GM23338 (cell line): ENCODE measurements at places on chromosomes 12 and 14. TPM values are rescaled to one million over a fixed set of nuclear protein-coding genes. Genes with fewer than 3 reads are reported as not detected.

GRCh38 chr14:78173346-78174035, 3.3 kb downstream of the NRXN3 start:
- H3K27ac ChIP-seq: no peak overlapping the region
- peaks cover 23% of the 10 kb centered on the region for H3K4me1 ChIP-seq
- no peak for DNase-seq
- H3K36me3 ChIP-seq: no peaks in the 10 kb centered on the region

DNA sequence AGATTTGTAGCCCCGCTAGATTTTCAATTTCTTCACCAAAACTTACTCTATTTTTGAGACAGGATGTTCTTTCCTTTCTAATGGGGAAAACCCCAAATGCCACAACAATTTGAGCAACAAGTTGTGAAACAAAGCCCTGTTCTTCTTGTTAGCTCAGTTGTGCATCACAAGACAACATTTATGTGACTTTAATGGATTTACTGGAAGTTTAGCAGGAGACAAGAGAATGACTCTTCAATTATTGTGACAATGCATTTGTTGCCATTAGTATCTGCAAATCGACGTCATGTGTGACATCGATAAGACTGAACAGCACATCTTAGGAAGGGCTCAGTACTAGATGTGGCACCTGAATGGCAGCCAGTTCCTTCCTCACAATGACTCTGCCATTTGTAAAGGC, 1028.9 kb upstream of the TMEM132C start:
- H3K4me3 ChIP-seq: no peak overlapping the region
- H3K36me3 ChIP-seq: no peaks in the 10 kb centered on the region
- H3K27me3 ChIP-seq: no peaks in the 10 kb centered on the region
- H3K4me1 ChIP-seq: no peaks in the 10 kb centered on the region
- no peak for DNase-seq

GRCh38 chr14:105436891-105437722, 17.5 kb downstream of the MTA1 start:
- H3K27me3 ChIP-seq: no peaks in the 10 kb centered on the region
- H3K27ac ChIP-seq: no peak overlapping the region
- no peak for DNase-seq
- H3K4me1 ChIP-seq: 0 out of 2 replicates have a peak, but pooled peaks cover 3% of the 10 kb centered on the region

DNA sequence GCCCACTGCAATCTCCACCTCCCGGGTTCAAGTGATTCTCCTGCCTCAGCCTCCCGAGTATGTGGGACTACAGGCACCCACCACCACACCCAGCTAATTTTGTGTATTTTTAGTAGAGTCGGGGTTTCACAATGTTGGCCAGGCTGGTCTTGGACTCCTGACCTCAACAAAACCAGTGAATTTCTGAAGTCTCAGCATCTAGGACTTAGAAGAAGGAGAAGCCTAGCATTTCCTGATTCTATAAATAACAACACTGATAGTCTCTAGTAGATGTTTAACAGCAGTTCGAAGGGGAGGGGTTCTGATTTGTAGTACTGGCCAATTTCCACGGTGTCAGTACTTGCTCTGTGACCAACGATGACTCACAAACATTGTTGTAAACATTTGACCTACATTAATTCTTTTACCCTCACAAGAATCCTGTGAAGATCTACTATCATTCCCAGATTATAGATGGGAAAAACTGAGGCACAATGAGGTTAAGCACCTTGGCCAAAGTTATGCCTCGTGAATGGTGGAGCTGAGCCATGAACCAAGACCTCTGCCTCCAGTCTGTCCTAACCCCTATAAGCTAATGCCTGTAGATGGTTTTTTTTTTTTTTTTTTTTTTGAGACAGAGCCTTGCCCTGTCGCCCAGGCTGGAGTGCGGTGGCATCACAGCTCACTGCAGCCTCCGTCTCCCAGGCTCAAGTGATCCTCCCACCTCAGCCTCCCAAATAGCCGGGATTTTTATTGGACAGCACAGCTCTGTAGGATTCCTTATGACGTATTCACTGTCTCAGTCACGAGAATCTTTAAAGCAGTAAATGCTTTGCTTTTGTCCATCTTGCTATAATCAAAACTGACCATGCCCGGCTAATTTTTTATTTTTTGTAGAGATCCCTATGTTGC, 5.2 kb downstream of the P2RX4 start:
- no peaks in the 10 kb centered on the region for H3K36me3 ChIP-seq
- no peak overlapping the region for H3K4me3 ChIP-seq
- H3K4me1 ChIP-seq: peaks cover 6% of the 10 kb centered on the region; the same call in 1 of the 2 replicates
- no peak overlapping the region for H3K27ac ChIP-seq

GRCh38 chr12:89333564-89334252, 18.6 kb downstream of the DUSP6 start:
- no peaks in the 10 kb centered on the region for H3K27me3 ChIP-seq
- no peaks in the 10 kb centered on the region for H3K36me3 ChIP-seq
- peaks cover 35% of the 10 kb centered on the region for H3K4me1 ChIP-seq

DNA sequence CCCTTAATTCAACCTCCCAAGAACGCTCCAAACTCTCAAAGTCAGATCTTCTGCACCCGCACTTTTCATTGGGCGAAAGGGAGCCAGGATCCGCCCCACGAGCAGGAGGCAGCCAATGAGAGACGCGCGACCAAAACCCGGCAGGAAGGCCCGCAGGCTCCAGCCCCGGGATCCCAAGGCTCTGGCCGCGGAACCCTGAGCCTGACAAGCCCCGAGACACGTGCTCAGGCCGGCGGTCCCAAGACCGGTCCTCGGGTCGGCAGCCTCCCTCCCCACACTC, 438 bp downstream of the DDX54 start:
- H3K27ac ChIP-seq: peak overlapping the region; percentile 87
- H3K27me3 ChIP-seq: no peaks in the 10 kb centered on the region
- H3K4me1 ChIP-seq: peaks cover 4% of the 10 kb centered on the region; the same call in 1 of the 2 replicates
- H3K36me3 ChIP-seq: no peaks in the 10 kb centered on the region; the same call in 1 of the 2 replicates

DNA sequence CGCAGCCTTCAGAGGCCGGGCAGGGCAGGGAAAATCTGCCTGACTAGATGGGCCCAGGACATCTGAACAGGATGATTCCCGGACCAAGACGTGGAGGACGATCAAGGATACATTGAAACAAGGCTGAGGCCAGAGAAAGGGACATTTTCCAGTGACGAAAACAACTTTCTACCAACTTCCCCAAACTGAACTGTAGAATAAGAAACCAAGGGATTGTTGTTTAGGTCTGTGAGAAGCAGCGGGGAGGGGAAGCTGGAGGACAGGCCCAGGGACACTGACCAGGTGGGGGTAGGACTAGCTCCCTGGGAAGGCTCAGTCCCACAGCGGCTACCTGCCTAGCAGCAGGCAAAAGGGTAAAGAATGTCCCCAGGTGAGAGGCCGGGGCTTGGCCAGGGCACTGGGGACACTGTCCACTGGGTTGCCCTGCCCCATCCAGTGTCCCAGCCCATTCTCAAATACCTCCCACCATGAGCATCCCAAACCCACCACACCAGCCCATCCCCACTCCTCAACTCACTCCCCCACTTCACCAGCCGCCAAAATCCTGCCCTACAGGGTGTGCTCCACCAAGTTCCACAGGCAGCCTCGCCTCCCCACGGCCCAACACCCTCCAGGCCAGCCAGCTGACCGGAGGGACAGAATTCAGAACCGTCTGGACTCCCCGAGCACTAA, 995 bp downstream of the TNFRSF1A start:
- peak overlapping the region; percentile 96 for H3K4me3 ChIP-seq
- peaks cover 66% of the 10 kb centered on the region for H3K4me1 ChIP-seq
- H3K27ac ChIP-seq: peak overlapping the region; percentile 90
- no peaks in the 10 kb centered on the region for H3K36me3 ChIP-seq
- DNase-seq: no peak

DNA sequence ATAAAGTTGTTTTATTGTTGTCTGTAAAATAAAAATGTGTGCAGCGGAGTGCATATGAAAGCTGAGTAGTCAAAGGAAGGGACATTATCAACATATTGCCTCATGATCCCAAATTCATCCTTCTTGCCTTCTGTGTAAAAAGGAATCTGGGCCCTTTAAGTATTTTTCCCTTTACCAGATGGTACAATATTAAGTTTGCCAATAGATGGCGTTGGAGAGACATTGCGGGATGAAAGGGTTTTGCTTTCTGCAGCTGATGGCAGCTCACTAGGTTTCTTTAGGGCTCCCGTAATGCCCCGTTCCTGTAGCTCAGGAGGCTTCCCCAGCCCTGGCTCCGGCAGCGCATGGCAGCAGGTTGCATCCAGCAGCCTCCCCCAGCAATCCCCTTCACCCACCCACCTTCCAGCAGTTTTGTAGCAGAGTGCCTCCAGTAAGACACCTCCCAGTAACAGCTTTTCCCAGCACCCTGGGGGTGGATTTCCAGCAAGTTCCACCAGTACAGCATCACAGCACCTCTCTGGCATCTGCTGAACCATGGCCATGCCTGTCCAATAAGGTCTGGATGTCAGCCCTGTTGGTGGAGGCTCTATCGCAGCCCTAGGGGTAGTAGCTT, 354.4 kb downstream of the MED13L start:
- no peak overlapping the region for H3K4me3 ChIP-seq
- no peak overlapping the region for H3K27ac ChIP-seq
- peak; percentile 69 for DNase-seq
- no peaks in the 10 kb centered on the region for H3K4me1 ChIP-seq
- no peaks in the 10 kb centered on the region for H3K27me3 ChIP-seq

DNA sequence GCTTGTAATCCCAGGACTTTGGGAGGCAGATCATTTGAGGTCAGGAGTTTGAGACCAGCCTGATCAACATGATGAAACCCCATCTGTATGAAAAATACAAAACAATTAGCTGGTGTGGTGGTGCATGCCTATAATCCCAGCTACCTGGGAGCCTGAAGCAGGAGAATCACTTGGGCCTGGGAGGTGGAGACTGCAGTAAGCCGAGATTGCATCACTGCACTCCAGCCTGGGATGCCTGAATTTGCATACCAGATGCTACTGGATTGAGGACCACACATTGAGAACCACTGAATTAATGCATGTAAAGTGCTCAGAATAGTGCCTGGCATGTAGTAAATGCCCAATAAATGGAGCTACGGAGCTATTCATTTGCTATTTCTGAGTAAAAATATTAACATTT, 14.9 kb upstream of the MYH7 start:
- H3K4me1 ChIP-seq: peaks cover 12% of the 10 kb centered on the region; the same call in 1 of the 2 replicates
- no peak overlapping the region for H3K27ac ChIP-seq
- no peaks in the 10 kb centered on the region for H3K27me3 ChIP-seq
- no peak overlapping the region for H3K4me3 ChIP-seq
- no peaks in the 10 kb centered on the region for H3K36me3 ChIP-seq

DNA sequence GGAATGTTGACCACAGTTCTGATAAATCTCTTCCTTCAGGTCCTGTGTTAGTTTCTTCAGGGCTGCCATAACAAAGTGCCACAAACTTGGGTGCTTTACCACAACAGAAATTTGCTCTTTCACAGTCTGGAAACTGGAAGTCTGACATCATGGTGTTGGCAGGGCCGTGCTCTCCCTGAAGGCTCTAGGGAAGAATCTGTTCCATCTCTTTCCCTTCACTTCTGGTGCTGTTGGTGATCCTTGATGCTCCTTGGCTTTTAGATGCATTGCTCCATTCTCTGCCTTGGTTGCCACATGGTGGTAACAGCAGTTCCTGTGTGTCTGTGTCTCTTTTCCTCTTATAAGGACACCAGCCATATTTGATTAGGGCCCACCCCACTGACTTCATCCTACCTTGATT, 32.2 kb downstream of the HMGA2 start:
- H3K36me3 ChIP-seq: no peaks in the 10 kb centered on the region; the same call in 1 of the 2 replicates
- no peaks in the 10 kb centered on the region for H3K27me3 ChIP-seq
- H3K4me3 ChIP-seq: no peak overlapping the region
- DNase-seq: no peak
- peaks cover 16% of the 10 kb centered on the region for H3K4me1 ChIP-seq
- no peak overlapping the region for H3K27ac ChIP-seq

GRCh38 chr12:56042843-56043242, 1.1 kb downstream of the RPS26 start:
- H3K4me1 ChIP-seq: peaks cover 28% of the 10 kb centered on the region
- DNase-seq: no peak
- H3K27ac ChIP-seq: peak overlapping the region; percentile 98
- H3K36me3 ChIP-seq: peaks cover 23% of the 10 kb centered on the region

DNA sequence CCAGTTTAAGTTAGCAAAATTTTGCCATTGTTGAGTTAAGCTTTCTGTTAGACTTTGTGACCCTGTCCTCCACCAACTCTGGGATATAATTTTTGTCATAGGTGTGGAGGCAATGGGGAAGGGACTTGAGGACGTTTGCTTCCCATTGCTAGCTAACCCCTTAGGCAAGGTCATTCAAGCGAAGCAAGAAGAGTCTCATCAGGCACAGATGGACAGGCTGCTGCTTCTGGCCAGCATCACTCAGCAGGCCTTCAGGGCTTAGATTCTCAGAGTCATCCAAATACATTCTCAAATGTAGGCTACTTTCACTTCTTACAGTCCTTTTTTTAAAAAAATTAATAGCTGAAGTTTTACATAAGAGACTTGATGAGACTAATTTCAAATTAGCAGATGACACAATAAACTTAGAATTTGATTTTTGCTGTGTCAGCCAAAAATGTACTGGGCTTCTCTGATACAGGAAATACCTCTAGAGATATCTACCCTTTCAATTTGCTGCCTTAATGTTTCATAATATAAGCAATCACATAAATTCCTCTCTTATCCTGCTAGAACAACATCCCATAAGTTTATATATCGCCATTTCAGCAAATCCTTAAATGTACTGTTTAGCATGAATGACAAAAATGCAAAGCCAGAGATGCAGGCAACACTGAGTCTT, 875.2 kb downstream of the FLRT2 start:
- no peaks in the 10 kb centered on the region for H3K36me3 ChIP-seq
- no peaks in the 10 kb centered on the region for H3K27me3 ChIP-seq

DNA sequence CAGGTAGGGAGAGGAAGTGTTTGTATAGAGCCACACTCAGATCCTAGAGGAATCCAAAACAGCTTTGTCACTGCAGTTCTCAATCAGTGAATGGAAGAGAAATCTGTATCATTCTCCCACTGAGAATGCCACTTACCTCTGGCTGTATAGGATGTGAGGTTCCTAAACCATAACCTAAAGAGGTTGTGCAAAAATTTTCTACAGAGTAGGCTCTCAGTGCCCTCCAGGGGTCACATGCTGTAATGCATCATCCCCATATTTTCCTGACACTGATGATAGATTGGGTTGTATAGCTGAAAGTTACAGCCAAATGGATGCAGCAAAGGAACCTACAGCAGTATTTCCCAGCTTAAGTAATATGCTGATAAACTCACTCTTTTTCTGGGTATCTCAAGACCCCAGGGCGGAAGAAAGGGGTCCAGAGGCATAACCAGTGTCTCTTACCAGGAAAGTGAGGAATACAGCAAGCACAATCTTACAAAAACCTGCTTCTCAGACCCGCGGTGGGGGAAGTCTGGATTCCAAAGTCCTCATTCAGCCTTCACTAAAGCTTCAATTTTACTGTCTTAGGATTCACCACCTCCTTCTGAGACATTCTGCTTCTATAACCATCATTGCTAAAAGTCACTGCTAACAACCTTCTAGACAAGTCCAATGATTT, 3.8 kb downstream of the BCDIN3D start:
- H3K4me1 ChIP-seq: peaks cover 9% of the 10 kb centered on the region; the same call in 1 of the 2 replicates
- DNase-seq: peak; percentile 80
- H3K4me3 ChIP-seq: no peak overlapping the region
- H3K27me3 ChIP-seq: no peaks in the 10 kb centered on the region
- H3K36me3 ChIP-seq: no peaks in the 10 kb centered on the region

GRCh38 chr12:114904254-114905003, 220.5 kb upstream of the TBX3 start:
- no peak overlapping the region for H3K27ac ChIP-seq
- H3K4me3 ChIP-seq: no peak overlapping the region
- no peaks in the 10 kb centered on the region for H3K4me1 ChIP-seq
- H3K27me3 ChIP-seq: no peaks in the 10 kb centered on the region

TMEM63C gene
- polyA plus RNA-seq: 1.2 and 2.1 TPM in 2 replicates

FAM90A1 gene
- 0.19 TPM in 1 of 2 replicates, not detected in the other for polyA plus RNA-seq

PAPOLA gene
- polyA plus RNA-seq: 188 and 198 TPM in 2 replicates

NOS1 gene
- 0.63 and 0.64 TPM in 2 replicates for polyA plus RNA-seq

KRT6C gene
- polyA plus RNA-seq: not detected in 2 replicates

DPY19L2 gene
- polyA plus RNA-seq: 3.0 and 4.3 TPM in 2 replicates

PMEL gene
- polyA plus RNA-seq: 64.5 and 68.1 TPM in 2 replicates

PPTC7 gene
- polyA plus RNA-seq: 5.2 and 7.5 TPM in 2 replicates

KRT72 gene
- not detected in 2 replicates for polyA plus RNA-seq
